ENCODE measurements at places on chromosomes 5 and 9.

DNA sequence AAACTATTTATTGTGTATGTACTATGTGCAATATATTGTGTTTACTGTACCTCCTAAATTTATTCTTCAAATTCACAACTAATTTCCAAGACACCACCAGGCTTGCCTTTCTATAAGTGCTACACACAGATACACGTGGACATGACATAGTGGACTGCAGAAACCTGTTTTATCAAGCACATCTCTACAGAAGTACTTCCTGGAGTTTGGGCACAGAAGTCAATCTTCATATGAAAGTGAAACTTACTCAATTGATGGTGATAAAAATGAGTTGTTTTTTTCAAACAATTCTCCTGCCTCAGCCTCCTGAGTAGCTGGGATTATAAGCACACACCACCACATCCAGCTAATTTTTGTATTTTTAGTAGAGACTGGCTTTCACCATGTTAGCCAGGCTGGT is 57.6 kb downstream of the NLN start:
- DNase-seq = no peak

- DNase-seq = no peak
Observed at GRCh38 chr5:17802256-17802655, 168.0 kb downstream of the TAF11L14 start.

- no peak for DNase-seq
Observed at GRCh38 chr9:98815391-98815951, 8.0 kb downstream of the GALNT12 start.

DNA sequence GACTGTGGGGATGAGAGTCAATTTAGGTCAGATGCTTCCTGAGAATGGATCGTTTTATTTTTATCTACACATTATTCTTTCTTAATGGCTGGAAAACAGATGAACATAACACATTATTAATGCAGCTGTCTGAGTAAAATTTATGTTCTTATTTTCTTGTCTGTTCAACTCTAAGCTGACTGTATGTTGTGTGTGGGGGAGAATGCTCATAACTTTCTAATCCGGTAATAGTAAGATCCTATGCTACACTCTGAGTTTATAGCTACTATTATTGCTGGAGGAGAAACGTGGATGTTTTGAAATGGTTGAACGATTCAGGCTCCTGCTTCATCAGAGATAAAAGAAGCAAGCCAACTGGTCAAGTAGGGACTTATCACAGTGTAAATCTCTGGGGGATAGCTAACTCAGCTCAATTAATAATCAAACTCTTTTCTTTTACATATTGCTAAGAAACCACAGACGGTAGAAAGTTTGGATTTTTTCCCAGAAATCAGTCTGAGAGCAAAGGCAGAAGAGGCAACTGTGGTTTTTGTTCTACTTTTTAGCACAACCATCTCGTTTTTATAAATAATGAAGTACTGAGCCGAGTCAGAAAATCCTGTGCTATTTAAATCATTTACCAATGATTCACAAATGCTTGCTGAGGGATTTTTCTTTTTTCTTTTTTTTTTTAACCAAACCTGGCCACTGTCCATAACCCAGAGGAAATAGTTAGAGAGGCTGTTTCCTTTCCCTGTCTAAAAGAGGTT is 265.0 kb upstream of the FAM174A start:
- no peak for DNase-seq

- no peak for DNase-seq
Observed at GRCh38 chr5:56589481-56589860, 225.9 kb upstream of the MAP3K1 start.

DNA sequence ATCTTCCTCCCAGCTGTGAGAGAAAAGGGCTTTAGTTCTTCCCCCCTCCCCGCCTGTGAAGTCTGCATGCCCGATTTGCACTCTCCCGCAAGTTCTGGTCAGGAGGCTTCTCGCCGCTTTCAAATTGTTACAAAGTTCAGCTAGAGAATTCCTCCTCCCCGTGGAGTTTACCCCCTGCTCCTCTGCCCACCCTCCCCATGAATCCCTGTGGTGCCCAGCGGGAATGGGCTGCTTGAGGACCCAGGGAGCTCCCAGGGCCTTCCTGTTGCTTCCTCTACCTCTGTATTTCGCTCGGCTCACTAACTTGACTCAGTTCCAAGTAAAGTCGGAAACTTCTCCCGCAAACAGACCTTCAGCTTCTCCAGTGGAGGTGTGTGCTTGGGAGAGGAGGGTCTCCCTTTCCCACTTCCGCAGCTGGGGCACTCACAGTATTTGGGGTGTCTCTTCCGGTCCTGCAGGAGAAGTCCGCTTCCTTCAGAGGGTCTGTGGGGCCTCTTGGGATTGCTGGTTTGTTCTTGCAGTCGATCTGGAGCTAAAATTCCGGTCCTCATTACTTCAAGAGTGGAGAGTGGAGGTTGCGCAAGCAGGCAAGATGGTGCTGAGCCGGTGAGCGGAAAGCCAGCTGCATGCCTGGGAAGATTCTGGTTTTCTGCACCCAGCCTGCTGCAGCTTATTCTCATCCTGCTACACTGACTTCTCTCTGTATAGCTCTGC is 97.8 kb downstream of the ADAMTS12 start:
- no peak for DNase-seq

DNA sequence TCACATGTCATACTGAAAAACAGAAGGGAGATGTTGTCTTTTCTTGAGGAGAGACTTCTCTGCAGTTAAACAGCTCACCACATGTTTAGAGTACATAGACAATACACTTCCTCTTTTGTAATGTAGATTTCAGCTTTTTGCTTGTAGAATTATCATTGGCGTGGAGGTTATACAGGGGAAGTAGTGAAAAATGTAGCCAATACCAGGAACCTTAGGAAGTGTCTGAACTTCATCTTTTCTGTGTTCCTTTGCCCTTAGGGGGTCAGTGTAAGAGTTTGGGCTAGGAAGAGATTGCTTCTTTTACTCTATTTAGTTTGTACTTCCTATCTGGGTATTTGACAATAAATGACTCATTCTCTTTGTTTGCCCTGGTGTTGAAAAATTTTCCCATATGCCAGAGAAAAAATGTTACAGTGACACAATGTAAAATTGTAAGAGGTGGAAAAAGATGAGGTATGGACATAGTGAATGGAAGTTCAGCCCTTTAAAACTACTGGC is 21.0 kb upstream of the CDKN2B start:
- DNase-seq = no peak

GRCh38 chr9:76835571-76836283 is 70.2 kb downstream of the PRUNE2 start:
- DNase-seq = no peak

GRCh38 chr5:177565046-177565445 is 10.7 kb upstream of the FAM193B start:
- DNase-seq = no peak

GRCh38 chr5:167208911-167209310 is 1082.5 kb upstream of the WWC1 start:
- DNase-seq = no peak

- no peak for DNase-seq
Observed at GRCh38 chr5:63959177-63959982, 2.9 kb downstream of the HTR1A start.

GRCh38 chr9:69444021-69444420 is 119.0 kb downstream of the ENTREP1 start:
- DNase-seq = no peak

DNA sequence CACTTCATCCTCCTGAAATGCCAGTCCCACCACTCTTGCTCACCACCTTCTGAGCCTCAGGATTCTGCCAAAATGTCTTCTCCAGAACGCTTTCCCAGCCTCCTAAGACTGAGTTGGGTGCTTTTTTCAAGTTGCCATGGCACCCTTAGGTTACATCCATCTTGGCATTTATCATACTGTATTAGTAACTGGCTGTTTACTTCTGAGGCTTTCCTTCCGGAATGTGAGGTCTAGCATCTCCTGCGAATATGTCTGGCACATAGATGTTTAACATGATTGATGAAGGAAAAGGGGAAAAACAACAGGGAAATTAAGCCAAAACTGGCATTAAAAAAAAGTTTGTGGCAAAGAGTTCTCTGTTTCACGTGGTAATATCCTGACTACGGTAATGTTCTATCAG is 24.9 kb downstream of the RNF130 start:
- DNase-seq = no peak

DNA sequence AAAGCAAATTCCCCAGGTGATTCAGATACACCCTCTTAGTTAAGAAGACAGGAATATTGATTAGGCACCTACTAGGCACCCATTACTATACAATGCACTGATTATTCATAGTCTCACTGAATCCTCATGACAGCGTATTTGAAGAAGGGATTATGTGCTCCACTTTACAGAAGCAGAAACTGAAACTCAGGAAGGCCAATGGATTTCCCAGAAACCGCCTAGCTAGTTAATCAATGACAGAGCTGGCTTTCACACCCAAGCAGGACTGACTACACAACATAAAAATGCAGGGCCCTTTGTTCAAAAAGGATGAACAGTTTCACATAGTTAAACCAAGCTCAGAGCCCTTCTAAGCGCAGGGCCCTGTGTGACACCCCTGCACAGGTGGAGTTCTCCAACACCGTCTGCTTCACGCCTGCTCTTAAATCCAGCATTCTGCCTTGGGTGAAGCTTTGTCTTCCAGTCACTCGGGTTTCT is 117.3 kb downstream of the TTLL11 start:
- no peak for DNase-seq

GRCh38 chr5:113487416-113487780 is 855 bp downstream of the MCC start:
- no peak for DNase-seq

DNA sequence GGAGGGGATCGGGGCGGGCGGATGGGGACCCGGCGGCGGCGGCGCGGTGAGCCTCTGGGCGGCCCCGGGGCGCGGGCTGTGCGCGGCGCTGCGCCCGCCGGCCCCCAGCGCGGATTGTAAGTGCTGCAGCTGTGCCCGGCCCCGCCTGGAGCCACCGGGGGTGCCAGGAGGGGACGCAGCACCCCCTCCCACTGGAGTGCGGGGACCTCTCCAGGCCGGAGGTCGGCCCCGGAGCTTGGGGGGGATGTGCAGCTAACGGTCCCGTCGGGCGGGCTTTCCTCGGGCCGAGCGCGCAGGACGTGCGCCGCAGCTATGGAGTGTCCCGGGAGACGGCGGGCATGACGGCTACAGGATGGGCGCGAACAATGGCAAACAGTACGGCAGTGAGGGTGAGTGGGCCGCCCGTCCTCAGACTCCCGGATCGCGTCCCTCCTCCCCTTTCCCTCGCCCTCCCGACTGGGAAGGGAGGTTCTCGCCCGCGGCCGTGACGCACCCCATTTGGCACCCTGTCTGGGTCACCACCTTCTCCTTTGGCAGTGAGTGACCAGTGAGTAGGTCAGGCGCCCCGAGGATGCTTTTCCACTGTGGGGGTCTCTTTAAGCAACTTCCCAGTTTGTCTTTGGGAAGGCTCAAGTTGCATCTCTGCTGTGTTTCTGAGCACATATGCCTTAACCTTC is 483 bp downstream of the FBXL7 start:
- DNase-seq = no peak

DNA sequence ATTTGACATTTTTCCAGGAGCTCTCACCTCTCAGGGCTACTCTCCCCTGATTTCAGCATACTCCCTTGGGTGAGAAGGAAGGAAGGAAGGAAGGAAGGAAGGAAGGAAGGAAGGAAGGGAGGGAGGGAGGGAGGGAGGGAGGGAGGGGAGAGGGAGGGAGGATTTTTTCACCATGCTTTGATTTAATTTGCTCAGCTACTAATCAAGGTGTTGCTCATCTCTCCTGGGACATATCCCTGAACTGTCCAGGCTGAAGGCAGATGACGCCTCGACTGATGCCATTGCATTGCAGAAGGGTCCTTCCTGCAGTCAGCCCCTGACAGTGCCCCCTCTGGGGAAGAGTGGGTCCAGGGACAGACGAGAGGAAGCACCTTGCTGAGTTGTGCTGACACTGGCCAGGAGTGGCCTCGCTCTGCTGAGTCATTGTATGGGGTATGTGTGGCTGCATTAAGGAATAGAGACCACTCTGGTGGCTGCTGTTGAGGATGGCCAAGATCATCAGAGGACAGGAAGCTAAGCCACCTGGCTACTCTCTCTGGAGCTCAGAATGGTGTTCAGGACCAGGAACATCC is 43.6 kb upstream of the CRB2 start:
- no peak for DNase-seq

DNA sequence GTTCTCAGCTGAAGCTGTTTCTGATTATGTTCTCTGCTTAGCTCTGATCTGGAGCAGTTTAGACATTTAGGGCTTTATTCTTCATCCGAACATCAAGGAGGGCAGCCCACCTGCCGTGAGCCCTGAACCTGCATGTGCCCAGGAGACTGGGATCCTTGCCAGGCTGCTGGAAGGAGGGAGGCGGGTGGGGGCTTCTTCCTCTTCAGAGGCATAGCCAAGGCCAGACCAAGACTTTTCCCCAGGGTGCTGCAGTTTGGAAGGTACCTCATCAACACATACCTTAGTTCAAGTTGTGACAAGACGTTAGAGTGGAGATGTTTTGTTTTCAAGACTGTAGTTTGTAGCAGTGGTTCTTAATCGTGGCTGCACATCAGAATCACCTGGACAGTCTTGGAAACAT is 64.9 kb downstream of the RALGPS1 start:
- no peak for DNase-seq

DNA sequence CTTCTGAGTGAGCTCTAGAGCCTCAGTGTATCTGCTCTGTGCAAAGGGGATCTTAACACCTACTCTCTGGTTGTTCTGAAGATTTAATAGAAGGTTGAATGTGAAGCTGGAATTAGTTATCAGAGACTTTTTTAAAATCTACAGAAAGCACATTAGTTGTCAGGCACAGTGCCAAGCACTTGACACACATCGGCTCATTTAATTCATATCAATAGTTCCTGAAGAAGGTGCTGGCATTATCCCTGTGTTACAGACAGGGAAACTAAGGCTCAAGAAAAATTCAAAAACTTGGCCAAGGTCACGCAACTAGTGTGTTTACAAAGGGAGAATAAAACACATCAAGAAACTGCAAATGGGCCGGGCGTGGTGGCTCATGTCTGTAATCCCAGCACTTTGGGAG is 80.2 kb downstream of the FGF18 start:
- no peak for DNase-seq

GRCh38 chr5:55591686-55592085 is 56.9 kb upstream of the PLPP1 start:
- no peak for DNase-seq

DNA sequence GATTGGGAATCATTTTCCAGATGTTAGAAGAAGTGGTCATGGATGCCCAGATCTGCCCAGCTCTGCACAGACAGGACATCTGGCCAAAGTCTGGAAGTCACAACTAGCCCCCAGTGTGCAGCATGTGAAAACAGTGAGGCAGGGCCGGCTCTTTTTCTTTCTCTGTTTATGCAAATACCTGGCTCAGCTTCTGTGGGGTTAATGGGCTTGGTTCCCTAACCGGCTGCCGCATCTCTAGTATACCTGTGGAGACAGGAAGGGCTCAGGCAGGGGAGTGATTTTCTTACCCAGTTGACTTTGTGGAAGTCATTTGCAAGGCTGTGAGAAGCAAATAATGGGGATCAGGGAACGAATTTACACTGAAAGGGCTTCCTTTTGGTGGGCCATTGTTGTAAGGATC is 254.8 kb upstream of the PANK3 start:
- no peak for DNase-seq

GRCh38 chr9:128073253-128073886 is 5.3 kb downstream of the SLC25A25 start:
- DNase-seq = no peak

DNA sequence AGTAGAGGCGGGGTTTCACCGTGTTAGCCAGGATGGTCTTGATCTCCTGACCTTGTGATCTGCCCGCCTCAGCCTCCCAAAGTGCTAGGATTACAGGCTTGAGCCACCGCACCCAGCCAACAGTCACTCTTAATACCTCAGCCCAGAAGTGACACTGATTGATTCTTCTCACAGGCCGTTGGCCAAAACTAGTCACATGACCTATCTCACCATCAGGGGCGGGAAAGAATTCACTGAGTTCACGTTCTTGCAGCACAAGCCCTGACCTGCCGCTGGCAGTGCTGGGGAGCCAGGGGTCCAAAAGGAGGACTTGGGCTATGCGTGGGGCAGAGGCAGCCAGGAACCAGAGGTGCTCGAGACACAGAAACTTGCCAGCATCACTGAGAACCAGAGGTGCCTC is 55.0 kb upstream of the CPLX2 start:
- DNase-seq = no peak

Data from esophagus squamous epithelium (tissue), 5 donors.